ENCODE measurements at places on chromosomes 11 and 22.

DNA sequence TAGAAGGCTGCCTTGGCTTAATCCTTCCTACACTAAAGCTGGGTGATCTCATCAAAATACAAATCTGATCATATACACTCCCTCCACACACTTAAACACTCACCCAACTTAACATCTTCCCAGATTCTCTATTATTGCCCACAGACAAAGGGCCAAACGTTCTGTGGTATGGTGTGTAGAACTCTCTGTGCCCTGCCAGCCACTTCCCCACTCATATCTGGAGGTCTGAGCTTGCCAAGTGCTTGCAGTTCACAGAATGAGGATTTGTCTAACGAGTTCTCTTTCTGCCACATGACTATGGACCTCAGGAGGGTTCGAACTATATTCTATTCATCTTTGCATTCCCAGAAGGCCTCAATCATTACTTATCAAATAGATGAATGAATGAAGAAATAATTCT lies 77.6 kb downstream of the MPPED2 start:
- no peak for DNase-seq

- no peak for DNase-seq
Measured at GRCh38 chr11:2741006-2741376, 41.2 kb upstream of the KCNQ1OT1 start.

GRCh38 chr11:65720211-65720934 lies at the start of gene RNASEH2C:
TSS of gene RNASEH2C (minus strand) at chr11:65720798. CDS start at chr11:65720758, 40 bp downstream.
- peak; percentile 93 for DNase-seq

DNA sequence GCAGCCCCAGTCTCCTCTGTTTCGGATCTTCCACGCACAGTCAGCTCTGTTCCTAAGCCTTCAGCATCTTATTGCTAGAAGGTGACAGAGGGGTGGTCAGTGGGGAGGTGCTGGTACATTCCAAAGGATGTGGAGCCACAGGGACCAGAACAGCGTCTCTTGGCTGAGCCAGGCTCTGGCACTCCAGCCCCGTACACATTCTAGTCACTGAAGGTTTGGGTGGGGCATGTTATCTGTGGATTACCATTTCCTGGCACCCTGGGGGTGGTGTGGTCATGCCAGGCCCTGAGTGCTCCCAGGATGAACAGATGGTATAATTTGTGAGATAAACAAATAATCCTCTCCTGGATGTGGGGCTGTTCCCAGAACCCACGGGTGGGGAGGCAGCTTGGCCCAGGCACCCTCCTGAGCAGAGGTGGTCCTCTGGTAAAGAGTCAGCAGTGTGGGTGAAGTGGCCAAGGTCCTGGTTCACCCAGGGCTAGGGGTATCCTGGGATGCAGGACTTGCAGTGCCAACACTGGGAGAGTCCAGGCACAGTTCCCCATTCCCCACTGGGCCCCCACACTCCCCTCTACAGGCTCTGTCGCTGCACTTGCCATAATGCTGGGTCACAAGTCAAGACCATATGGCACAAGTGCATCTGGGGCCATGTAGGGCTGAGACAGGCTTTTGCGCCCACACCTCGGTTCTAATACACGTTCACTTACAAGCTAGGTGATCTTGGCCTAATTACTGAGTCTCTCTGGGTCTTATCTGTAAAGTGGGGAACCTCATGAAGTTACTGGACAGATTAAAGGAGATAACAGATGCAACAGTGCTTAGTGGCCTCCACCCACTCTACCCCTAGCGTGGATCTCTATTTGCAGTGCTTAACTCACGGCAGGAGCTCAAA lies 33.0 kb downstream of the DKK3 start:
- no peak for DNase-seq

- DNase-seq, result no peak
Measured at GRCh38 chr11:69594481-69594880, 46.5 kb upstream of the CCND1 start.

DNA sequence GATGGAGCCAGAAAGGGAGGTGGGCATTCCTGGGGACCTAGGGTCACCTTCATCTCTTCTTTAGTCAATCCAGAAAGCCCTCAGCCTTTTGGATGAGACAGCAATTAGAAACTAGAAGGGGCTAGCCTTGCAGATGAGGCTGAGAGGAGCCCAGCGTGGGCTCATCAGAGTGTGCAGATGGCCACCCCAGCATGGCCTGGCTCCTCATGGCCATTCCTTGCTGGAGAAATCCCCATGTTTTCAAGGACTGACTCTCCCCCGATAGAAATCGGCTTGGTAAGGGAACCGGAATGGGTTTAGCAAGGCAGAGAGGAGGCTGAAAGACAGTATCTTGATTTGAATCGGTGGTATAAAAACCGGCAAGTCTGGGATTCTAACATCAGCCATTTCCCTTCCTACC lies 274.6 kb downstream of the BUD13 start:
- no peak for DNase-seq

- no peak for DNase-seq
Measured at GRCh38 chr11:2718817-2719438, 19.1 kb upstream of the KCNQ1OT1 start.

DNA sequence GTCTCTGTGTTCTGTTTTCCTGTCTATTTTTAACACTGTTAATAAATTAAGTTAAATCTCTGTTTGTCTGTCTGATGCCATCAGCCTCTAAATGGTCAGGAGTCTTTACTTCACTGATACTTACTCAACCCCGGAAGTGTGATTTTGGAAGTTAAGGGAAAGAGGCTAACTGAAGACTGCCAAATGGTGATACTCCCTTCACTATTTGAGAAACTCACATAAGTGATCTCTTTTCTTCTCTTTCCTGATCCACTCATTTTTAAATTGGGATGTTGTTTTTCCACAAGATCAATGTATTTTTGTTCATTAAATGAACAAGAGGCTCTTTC lies 389 bp upstream of the CASP12 start:
- DNase-seq, result no peak
